Activated CD4-positive, alpha-beta T cell treated with anti-CD3 and anti-CD28 coated beads for 24 hours (primary cell): ENCODE measurements at places on chromosomes 16 and 17.

- DNase-seq: no peak
These were observed 78.2 kb upstream of the NOL11 start for GRCh38 chr17:67639555-67639954.

DNA sequence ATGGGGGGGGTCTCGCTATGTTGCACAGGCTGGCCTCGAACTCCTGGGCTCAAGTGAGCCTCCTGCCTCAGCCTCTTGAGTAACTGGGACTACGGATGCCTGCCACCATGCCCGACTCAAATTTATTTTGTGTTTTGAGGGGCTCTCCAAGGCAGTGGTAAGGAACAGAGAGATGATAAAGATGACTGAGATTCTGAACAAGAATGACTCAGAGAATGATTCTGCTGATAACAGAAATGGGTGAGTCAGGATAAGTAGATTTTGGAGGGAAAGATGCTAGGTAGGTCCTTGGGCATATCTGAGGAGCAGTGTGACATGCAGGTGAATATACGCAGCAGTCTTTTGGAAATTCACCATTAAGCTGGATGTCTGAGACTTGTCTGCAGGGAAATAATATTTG, 2.6 kb downstream of the TMEM220 start:
- DNase-seq: no peak

- DNase-seq: no peak
These were observed 18.0 kb downstream of the C17orf75 start for GRCh38 chr17:32323811-32324491.

- no peak for DNase-seq
These were observed 57.4 kb downstream of the PLCG2 start for GRCh38 chr16:81836279-81837054.

DNA sequence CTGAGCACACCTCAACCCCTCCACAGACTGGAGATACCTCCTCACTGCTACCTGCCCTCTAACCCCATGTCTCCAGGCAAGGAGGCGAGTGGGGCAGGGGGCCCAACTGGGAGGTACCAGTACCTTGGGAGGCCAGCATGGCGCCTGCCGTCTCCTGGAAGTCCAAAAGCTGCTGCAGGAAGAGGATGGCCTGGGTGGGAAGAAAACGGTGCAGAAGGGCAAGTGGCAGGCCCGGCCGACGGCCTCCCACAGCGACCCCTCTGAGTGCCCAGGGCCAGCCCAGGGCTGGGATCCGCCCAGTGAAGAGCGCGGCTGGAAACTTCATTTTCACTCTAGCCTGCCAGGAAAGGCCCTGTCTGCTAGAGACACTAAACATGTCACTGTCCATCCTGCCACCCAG, 8.5 kb downstream of the ZACN start:
- DNase-seq: no peak

DNA sequence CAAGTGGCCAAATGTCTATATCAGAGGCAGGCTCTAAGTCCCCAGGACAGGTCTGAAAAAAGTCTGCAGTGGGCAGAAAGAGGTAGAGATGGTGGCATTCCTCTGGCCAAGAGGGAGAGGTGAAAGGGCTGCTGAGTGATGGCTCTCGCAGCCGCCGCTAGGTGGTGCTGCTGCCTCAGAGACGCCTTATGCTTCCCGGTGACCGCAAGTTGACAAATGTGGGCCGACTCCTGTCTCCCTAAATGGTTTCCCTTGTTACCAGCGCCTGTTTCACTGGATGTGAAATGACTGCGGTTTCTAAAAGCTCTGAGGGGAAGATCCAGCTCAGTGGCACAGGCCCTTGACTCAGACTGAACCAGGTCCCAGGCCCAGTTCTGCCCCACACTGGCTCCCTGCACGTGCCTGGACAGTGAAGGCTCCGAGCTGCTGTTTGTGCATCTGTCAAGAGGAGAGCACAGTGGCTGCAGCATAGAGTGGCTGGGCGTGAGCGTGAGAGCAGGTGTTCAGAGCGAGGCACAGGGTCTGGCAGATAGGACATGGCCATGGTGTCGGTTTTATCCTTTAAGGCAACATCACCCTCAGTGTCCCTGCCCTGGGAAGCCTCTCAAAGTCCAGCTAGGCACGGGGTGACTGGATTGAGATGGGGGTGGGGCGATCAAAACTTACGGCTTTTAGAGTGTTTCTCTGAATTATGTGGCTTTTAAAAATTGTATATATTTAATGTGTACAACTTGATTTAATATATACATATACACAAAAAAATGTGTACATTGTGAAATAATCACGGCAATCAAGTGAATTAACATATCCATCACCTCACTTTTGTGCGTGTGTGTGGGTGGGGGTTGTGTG, 19.9 kb downstream of the CLEC16A start:
- DNase-seq: peak; percentile 83

DNA sequence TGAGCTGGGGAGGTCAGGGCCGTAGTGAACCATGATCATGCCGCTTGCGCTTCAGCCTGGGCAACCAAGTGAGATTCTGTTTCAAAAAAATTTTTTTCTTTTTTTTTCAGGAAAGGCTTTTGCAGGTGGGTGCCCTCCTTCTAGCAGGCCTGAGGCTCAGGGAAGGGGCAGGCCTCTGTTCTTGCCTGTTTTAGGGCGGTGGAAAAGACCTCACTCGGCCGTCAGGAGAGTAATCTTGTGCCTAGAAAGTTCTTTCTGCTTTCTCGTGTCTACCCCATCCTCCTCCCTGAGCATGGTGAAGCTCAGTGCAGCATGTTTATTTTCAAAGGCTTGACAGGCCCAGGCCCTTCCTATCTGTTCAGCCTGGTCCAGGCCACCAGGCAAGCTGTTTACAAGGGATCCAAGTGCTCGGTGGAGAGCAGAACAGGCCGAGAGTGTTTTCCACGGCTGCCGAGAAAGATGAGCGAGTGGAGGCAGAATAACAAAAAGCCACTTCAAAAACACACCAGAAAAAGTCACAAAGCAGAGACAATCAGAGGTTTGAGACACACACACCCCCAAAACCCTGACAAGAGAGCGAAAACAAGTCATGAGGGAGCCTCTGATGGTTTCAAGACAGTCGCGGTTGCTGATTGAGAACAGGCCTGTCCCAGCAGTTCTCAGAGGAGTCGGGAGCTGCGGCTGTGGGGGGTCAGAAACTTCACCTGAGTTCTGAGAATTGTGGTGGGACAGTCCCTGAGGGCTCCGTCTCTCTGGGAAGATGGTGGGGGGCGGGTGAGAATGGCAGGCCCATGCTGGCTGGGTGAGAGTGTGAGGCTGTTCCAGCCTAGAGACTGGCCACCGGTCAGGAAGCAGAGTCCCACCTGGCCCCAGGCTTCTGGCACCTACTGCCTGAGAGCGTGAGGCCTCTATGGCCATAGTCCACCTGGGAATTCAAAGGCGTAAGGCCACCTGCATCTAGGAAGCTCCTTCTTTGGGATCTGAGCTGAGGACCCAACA, 37.5 kb upstream of the CCR7 start:
- peak; percentile 64 for DNase-seq

DNA sequence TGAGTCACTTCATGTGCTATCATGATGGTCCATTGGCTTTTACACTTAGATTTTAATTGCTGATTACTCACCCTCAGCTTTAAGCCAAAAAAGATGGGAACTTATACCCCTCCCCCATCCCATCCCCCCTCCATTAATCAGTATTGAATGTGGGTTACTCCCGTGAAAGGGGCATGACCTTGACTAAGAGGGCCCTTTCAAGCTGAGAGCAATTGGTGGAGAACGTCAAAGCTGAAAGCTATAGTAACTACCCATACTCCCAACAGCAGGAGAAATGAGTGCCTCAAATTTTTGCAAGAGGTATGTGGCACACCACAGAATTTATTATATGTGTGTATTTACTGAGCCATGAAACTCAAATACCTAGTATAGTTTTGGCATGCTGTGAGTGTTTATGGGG, 99.7 kb upstream of the CDH8 start:
- no peak for DNase-seq

- no peak for DNase-seq
These were observed 1175.1 kb upstream of the GOT2 start for GRCh38 chr16:59909262-59909661.

GRCh38 chr17:47200325-47200664, 8.9 kb upstream of the MYL4 start:
- DNase-seq: no peak

GRCh38 chr17:64001763-64002529, 3.8 kb downstream of the PRR29 start:
- no peak for DNase-seq

GRCh38 chr16:59697761-59698160, 963.6 kb upstream of the GOT2 start:
- no peak for DNase-seq

- DNase-seq: no peak
These were observed 51.3 kb downstream of the FTO start for GRCh38 chr16:53755026-53755910.

- no peak for DNase-seq
These were observed 26.1 kb upstream of the JPT2 start for GRCh38 chr16:1651974-1652312.

GRCh38 chr16:72841506-72841905, 206.4 kb downstream of the ZFHX3 start:
- DNase-seq: no peak

- DNase-seq: no peak
These were observed 472 bp downstream of the GALNS start for GRCh38 chr16:88856122-88856827.

DNA sequence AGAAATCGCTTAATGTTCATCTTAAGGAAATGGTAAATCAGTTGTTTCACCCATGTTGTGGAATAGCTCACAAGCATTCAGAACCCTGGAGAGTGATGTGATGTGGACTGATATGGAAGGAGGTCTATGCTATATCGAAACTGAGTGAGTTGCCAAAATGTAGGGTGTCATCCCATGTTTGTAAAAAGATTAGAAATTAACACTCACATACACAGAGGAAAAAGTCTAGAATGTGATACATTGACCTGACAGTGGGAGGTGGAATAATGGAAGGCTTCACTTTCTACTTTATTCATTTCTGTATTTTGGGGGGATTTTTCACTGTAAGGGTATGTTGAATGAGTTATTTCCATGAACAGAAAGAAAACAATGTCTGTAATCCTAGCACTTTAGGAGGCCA, 4.7 kb upstream of the PRM1 start:
- no peak for DNase-seq

- no peak for DNase-seq
These were observed 10.6 kb upstream of the SLC38A8 start for GRCh38 chr16:84053237-84053636.

DNA sequence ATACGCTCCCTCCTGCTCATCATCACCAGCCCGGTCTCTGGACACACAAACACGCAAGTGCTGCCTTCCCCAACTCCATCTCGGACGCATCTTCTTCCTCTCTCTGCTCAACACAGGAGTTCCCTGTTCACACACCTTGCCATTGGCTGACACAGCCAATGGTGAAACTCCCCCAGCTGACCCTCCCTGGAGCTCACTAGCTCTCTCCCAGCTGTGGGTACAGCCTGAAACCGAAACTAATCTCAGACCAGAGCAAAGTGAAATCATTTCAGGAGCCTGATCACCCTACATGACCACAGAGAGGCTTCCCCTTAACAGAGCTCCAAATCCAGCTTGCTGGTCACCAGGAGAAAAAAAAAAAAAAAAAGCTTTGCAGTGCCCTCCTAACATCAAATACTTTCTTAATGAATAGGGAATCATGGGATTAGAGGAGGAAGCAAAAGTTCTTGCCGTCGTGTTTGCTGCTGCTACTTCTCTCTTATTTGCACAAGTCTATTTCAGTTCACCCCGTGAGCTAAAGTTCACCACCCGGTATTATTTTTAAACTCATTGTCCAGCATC, 8.3 kb downstream of the CUEDC1 start:
- no peak for DNase-seq

DNA sequence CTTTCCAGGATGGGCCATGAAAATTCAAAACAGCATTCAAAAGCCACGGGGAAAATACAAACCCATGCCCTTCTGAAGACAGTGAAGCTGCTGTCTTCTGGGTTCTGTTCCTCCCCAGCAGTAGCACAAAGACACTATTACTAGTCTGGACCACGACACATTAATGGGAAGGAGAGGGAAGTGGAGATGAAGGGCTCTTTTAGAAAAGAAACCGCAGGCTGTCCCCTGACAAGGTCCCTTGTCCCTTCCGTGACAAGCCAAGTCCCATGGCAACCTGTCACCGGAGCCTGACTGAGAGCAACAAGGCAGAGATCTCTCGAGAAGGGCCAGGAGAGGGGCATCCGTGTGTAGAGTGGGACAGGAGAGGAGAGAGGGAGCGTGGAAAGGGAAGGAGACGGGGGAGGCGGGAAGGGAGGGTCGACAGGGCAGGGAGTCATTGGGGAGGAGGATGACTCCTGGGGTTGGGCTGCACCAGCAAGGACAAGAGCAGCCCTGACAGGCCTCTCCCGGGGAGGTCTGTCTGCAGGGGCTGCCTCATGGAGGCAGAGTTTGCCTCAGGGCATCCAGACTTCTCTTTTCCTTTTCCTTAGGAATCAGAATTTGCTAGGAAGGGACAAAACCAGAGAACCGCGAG, 436.2 kb downstream of the SLC39A11 start:
- no peak for DNase-seq

DNA sequence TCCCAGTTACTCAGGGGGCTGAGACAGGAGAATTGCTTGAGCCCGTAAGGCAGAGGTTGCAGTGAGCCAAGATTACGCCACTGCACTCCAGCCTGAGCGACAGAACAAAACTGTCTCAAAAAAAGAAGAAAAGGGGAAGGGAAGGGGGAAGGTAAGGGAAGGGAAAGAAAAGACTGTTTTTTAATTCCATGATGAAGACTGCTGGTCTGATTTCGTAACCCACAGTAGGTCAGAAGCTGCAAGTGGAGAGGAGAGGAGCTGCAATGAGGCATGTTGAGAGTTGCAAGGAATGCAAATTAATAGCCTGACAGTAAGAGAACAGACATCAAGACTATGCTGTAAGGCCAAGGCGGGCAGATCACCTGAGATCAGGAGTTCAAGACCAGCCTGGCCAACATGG, 33.3 kb downstream of the HELZ start:
- DNase-seq: no peak

- DNase-seq: no peak
These were observed 15.3 kb upstream of the HEXD start for GRCh38 chr17:82402865-82403264.

GRCh38 chr16:55703003-55704001, 47.5 kb downstream of the SLC6A2 start:
- DNase-seq: no peak

GRCh38 chr17:72969293-72969906, 123.1 kb downstream of the SLC39A11 start:
- DNase-seq: no peak

DNA sequence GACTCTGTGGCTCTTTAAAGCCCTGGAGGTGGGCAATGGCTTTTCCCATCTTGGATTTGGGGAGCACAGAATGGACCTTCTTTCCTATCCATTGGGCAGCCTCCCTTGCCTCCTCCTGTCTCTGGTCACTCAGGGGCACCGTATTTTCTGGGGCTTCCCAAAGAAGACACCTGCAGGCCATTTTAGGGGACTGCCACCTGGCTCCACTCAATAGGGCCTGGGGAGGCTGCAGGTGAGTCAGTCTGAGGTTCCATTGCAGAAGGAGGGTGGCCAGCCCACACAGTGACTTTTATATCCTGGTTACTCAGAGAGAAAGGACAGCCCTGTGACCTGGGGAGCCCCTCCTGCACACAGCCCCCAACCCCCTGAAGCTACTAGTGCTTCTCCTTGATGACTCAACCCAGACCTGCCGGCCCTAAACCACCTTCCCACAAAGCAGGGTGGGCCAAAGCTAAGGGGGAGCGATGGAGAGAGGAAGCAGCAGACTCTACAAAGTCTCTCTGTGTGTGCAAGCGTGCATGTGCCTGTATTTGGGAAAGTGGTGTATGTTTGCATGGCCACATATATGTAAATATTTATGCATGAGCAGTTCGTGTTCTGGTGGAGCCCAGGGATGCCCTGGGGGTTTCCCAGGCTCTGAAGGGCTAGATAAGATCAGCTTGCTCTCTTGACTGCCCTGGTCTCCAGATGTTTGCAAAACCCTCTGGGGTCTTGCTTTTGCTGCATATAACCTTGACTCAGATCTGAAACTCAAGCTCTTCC, 5.0 kb downstream of the CX3CL1 start:
- DNase-seq: no peak

GRCh38 chr17:42555122-42555622, 2.4 kb downstream of the HSD17B1 start:
- no peak for DNase-seq
